IMR-90 (cell line): ENCODE measurements at places on chromosomes 1 and 21. TPM values are rescaled to one million over a fixed set of nuclear protein-coding genes. Genes with fewer than 3 reads are reported as not detected.

GRCh38 chr1:78170859-78171258, 125.1 kb downstream of the GIPC2 start:
- no peak for DNase-seq

DNA sequence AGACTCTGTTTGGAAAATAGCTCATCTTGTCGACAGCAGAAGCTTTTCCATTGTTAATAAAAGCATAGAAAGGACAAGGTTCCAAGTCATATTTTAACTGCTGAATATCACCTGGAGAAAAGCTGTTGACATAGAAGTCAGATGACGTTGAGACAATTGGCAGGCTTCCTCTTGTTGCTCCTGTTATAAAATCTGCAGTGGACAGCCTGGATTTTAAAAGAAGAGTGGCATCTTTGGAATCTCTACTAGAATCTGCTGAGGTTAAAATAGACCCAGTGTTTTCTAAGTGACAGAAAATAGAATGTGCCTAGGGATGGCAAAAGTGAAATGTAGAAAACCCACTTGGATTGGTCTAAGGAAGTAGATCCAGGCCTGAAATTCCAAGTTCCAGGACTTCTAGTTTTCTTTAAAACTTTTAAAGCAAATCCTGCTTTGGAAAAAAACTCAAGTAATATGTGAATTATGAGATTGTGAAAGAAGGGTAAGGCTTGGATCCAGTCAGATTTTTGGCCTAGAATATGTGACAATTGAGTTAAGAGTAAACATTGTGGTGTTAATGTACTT, 53.6 kb upstream of the NEXN start:
- DNase-seq, result peak; percentile 72

DNA sequence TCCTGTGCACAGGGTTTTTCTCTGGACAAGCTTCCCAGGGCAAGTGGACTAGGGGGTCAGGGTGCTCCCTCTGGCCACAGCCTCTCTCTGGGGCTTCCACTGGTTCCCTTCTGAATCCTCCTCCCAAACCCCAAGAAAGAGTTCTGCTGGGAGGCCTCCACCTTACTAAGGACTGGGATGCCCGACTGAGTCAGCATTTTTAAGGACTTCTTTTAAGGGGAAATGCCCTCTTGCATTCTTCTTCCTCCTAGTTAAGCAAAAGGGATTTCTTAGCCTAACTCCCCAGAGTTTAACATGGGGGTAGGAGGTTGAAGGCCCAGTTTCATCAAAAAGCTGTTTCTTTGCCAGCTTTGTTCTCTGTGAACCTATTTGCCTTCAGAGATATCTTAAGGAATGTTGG, 99.7 kb upstream of the KRTAP19-8 start:
- DNase-seq, result no peak

DNA sequence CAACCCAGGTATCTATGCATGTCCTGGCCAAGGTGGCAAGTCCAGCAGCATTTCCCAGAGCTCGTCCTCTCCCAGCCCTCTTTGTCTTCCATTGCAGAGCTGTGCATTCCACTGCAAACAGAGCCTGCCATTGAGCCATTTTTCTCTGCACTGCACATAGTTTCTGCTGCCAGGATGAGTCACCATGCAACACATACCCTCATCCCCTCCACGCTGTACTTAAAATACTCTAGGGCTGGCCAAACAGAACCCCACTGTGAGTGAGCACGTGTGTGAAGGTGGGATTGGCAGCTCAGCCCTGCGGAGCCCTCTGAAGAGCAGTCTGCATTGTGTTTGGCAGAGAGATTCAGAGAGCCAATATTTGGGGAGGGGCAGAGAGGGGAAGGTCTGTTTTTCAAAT, 3.9 kb upstream of the ATP1B1 start:
- DNase-seq, result peak; percentile 85

DNA sequence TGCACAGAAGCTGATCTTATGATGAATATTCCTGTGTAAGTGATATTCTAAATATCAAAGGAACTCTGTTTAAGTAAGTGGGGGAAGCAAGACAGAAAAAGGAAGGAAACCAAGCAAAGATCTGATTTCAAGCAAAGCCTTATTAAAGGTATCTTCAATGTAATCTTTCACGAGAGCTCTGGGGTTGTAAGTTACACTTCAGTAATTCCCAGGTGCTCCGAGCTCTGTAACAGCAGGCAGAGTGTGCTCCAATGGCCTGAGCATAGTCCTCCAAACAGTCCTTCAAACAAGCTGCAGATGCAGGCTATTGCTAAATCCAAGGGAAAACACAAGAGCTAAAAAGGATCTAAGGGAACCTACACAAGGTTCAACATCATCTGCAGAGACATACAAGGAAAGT, 949.7 kb upstream of the TMPRSS15 start:
- DNase-seq, result no peak

The PCP4L1 gene
- not detected in 2 replicates for total RNA-seq

The OR2T27 gene
- total RNA-seq, result not detected in 2 replicates

- no peak for DNase-seq
These were observed 358.9 kb upstream of the SGIP1 start for GRCh38 chr1:66175098-66175497.

DNA sequence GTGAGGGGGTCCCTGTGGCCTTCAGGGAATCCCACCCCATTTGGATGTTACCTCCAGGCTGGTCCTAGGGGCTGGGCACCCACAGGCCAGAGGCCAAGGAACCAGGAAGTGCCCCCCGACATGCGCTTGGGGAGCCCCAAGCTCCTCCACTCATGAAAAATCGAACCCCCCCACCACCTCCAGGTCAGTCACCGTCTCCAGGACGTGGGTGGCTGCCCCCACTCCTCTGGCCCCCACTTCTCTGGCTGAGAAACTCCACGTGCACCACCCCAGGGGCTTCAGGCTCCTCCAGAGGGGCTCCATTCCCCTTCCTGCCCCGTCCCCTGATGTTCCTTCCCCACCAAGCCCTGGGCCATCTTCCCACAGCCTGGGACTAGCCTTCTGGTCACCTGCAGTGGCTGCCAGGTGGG, 30.5 kb upstream of the POFUT2 start:
- DNase-seq, result no peak

DNA sequence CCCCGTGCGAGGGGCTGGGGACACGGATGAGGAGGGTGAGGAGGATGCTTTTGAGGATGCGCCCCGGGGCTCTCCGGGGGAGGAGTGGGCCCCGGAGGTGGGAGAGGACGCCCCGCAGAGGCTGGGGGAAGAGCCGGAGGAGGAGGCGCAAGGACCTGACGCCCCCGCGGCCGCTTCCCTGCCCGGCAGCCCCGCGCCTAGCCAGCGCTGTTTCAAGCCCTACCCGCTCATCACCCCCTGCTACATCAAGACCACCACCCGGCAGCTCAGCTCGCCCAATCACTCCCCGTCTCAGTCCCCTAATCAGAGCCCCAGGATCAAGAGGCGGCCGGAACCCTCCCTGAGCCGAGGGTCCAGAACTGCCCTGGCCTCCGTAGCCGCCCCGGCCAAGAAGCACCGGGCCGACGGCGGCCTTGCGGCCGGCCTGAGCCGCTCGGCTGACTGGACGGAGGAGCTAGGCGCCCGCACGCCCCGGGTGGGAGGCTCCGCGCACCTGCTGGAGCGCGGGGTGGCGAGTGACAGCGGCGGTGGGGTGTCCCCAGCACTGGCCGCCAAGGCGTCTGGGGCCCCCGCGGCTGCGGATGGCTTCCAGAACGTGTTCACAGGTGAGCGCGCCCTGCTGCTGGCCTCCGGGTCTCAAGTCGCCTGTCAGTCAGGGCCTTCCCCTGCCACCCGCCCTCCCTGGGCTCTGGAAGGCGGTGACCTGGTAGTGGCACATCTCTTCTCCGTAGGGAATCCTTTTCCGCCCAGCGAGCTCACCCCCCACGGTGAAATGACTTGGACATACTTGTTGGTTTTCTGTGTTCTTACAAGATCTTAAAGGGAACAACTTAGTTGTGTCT, 1.7 kb downstream of the FMN2 start:
- no peak for DNase-seq

The LPGAT1 gene
- 13.6 and 25.6 TPM in 2 replicates for total RNA-seq

DNA sequence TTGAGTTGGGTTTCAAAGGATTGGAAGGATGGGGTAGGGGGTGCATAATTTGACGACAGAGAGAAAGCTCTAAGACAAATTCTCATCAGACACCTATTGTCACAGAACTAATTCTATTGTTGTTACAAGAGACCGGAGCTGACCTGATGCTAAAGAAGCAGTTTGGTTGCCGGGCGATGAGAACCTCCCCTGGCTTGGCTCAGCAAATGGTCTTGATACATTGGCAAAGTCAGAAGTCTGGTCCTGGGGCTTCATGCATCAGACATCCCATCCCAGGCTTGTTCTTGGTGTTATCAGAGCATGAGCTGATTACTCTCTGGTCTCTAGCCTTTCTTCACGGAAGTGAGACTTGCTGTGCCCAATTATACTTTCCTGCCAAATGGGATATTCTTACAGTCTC, 15.4 kb downstream of the TRIM67 start:
- DNase-seq, result no peak

The CFHR3 gene
- not detected in 2 replicates for total RNA-seq
